ENCODE measurements at places on chromosomes 4 and X. TPM values are rescaled to one million over a fixed set of nuclear protein-coding genes. Genes with fewer than 3 reads are reported as not detected.

- DNase-seq: no peak
Measured at GRCh38 chr4:89539797-89540711, 232.5 kb upstream of the GPRIN3 start.

- DNase-seq: no peak
Measured at GRCh38 chr4:186227221-186227620, at the start of gene KLKB1. Gene KLKB1 (plus strand): TSS chr4:186227507. CDS start chr4:186228196, 689 bp downstream.

Gene ZNF518B
- 17.8 TPM for total RNA-seq

GRCh38 chrX:44975666-44976263, 102.8 kb downstream of the KDM6A start:
- DNase-seq: no peak

DNA sequence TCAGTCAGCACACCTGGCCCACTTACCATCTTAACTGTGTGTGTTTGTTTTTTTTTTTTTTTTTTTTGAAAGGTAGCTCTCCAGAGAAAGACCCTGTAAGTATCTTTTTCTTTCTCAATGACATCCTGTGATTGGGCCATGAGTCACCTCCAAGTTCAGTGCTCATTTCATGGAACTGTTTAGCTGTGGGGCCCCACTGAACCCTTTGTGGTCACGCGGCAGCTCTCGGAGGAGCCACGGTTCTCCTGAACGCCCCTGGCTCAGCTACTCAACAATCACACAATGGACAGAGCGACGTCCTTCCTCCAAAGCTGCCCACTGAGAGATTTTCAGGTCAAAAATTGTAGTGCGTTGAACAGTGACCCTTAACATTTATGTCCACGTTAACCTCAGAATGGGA, 14.2 kb upstream of the IL3RA start:
- no peak for DNase-seq

DNA sequence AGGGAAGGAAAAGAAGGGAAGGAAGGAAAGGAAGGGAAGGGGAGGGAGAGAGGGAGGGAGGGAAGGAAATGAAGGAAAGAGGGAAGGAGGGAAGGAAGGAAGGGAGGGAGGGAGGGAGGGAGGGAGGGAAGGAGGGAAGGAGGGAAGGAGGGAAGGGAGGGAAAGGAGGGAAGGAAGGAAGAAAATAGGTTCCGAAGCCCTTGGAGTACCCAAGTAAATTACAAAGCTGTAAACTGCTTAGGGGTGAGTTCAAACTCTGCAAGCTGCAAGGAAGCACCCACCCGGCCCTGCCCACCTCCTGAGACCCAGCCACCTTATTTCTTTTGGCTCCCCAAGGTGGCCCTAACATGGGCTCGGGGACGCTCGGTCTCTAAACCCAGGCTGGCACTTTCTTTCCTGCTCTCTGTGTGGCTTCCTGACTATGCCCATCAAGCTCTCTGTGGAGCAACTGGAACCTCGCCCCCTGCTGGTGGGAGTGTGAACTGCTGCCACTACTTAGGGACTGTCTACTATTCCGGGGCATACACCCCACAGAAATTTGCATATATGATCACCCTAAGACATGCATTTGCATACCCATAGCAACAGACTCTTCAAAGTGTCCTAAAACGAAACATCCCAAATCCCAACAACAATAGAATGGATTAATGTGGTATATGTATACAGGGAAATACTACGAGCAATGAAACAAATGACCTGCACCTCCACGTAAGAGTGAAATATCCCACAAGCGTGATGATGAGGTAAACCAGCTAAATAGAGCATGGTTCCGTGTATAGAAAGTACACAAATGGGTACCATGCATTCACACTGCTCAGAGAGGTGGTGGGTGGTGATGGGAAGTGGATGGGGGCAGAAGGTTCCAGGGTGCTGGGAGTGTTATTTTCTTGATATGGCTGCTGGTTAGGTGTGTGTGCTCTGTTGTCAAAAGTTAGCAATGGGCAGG, 151.7 kb upstream of the TBL1X start:
- DNase-seq: peak; percentile 84

Gene CT83
- total RNA-seq: not detected

- no peak for DNase-seq
Measured at GRCh38 chrX:155035688-155036087, 9.0 kb downstream of the FUNDC2 start.

Gene BMP3
- total RNA-seq: 0.29 TPM

Gene EGF
- total RNA-seq: 0.14 TPM

- no peak for DNase-seq
Measured at GRCh38 chrX:76454456-76454927, 27.0 kb downstream of the MAGEE1 start.

- DNase-seq: no peak
Measured at GRCh38 chrX:154482786-154483185, 3.6 kb downstream of the UBL4A start.

Gene FDCSP
- not detected for total RNA-seq

DNA sequence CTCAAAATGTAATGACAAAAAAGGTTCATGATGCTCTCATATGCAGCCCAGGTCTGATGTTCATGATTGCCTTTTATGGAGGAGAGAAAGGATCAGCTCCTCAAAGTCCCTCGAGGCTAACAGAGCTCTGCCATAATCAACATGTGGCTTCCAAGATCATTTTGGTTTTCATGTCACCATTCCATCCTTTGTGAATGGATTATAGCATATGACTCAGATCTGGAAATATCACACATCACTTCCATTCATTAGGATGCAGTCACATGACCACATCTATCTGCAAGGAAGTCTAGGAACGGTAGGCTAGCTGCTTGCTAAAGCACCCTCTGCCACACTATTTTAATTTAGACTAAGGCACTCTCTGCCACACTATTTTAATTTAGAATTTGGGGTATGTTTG, 77.6 kb downstream of the COX18 start:
- no peak for DNase-seq

GRCh38 chr4:55087009-55087912, 38.1 kb downstream of the KDR start:
- no peak for DNase-seq

DNA sequence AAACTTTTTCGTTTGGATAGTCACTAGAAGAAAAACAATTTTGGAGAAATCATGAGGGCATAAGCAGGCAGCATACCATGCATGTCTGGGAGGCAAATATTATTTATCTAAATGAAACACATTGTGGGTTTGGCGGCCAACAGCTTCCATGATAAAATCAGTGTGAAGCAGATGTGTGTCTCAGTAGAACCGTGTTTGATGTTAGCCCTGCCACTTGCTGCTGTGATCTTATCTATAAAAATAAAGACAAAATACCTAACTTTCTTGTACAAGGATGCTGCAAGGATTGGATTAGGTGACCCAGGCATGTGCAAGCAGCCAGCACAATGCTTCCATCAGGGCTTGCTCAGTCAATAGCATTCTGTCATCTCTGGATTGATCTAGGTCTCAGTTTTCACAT, 341.4 kb downstream of the PACRGL start:
- no peak for DNase-seq

Gene ANXA3
- 20.0 TPM for total RNA-seq

DNA sequence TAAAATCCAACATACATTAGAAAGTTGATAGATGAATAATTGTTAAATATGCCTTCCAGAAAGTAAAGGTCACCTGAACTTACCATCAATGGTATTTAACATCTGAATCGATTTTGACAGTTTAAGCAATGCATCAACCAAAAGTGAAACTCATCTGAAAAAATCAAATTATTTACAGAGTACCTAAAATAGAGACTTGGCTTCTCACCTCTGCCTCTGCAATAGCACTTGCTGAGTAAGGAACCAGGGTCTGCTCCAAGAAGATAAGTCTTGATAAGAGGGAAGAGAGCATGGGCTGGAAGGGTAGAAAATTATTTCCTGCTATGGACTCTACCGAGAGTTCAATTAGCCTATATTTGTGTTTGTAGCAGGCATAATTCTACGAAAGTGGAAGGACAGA, 868.3 kb downstream of the STIM2 start:
- no peak for DNase-seq

Gene GLOD5
- not detected for total RNA-seq

Measured in posterior vena cava (tissue), 2 donors.